ENCODE measurements at places on chromosomes 5 and 9.
A peak's percentile ranks its signal among the peaks of the same experiment; 100 is the strongest.

- DNase-seq, result no peak
These were observed 71.0 kb upstream of the IQGAP2 start for GRCh38 chr5:76332102-76332501.

DNA sequence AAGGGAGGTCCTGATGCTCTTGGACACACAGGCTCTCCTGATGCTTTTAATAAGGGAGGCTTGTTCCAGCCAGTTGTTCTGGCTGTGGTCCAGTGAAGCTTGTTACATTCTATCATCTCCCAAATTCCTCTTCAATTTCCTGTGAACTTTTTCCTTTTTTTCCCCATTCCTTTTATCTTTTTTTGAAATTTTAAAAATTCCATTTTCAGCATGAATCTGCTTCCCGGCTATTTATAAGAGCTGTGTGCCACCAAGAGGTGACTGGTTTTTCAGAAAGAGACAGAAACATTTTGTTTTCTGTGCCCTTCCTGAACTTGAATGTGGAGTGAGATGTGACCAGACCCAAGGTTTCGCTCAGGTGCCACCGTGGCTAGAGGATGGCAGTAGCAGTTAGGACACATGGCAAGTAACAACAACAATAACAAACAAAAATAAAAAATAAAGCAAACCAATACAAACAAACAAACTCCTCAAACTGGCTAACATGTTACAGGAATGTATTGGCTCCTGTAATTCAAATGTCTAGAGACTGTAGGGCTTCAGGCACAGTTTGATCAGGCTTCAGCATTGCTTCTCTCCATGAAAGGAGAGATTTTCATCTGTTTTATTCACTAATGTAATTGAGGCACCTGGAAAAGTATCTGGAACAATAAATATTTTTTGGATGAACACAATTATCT lies 121.1 kb downstream of the BOD1 start:
- no peak for DNase-seq

GRCh38 chr5:17118631-17119030 lies 98.8 kb upstream of the BASP1 start:
- DNase-seq, result peak; percentile 87

- DNase-seq, result no peak
These were observed 58.6 kb upstream of the LMNB1 start for GRCh38 chr5:126718236-126718868.

DNA sequence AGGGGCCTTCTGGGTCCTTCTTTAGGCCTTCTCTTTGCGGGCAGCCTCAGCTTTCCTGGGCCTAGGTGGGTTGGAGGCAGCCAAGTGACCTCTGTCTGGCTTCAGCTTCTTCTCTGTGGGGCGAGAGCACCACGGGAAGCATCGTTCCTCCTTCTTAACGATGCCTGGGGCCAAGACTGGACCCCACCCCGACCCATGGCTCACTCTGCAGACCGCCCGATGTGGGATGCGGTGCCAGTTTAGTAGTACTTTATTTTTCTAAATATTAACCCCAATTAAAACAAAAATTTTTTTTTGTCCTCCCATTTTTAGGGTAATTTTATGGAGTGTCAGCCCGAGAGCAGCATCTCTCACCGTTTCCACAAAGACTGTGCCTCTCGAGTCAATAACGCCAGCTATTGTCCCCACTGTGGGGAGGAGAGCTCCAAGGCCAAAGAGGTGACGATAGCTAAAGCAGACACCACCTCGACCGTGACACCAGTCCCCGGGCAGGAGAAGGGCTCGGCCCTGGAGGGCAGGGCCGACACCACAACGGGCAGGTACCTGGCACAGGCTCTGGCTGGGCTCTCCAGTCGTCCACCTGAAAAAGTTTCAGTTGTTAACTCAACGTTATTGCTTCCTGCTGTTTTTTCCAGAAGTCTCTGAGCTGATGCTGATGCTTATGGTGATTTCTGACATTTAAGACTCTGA lies 101.1 kb upstream of the CACNA1B start:
- DNase-seq, result no peak

- DNase-seq, result no peak
These were observed 131.1 kb upstream of the ACTBL2 start for GRCh38 chr5:57613741-57614140.

GRCh38 chr9:74942801-74943200 lies 9.9 kb downstream of the C9orf40 start:
- peak; percentile 30 for DNase-seq

DNA sequence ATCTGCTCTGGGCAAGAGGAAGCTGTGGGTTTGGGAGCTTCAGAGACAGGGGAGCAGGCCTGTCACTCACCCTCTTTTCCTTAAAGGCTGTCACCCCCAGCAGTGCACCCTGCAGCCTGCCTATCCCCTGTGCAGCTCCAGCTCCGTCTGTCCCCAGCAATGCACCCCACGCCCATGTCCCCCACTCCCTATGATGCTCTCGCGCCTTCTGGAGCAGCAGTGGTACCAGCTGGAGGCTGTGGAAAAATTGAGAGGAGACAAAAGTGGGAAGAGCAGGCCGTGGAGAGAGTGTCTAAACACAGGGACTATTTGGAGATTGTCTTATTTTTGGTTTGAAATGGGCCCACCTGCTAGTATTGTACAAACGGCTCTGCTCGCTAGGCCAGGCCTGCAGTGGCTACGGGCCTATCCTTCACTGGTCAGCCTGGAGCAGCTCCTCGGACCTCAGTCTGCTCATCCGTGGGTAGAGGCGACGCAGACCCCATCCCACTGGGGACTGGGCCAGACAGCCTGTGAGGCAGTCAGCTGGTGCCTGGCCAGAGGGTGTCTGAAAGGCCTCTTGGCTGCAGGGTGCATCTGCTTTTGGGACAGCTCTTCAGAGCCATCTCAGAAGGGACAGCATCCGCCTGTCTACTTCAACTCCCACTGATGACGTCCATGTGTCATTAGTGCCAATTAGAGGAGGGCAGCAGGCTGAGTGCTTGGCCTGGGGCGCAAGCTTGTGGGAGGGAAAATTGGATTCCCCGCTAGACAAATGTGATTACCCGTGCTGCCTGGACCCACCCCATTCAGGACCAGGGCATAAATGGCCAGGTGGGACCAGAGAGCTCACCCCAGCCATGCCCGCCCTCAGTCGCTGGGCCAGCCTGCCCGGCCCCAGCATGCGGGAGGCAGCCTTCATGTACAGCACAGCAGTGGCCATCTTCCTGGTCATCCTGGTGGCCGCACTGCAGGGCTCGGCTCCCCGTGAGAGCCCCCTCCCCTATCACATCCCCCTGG lies at the start of gene DBH:
TSS of gene DBH (plus strand) at position 831 of the 999 bp plus-strand sequence. CDS start at position 840, 9 bp downstream.
- no peak for DNase-seq

GRCh38 chr5:96721351-96721977 lies 59.3 kb downstream of the CAST start:
- DNase-seq, result peak; percentile 39

GRCh38 chr9:97307500-97308163 lies at the start of gene CCDC180:
CCDC180 (plus strand) TSS chr9:97307659; CDS start chr9:97308064, 405 bp downstream.
- DNase-seq, result no peak

- no peak for DNase-seq
These were observed 286.2 kb downstream of the MRPS30 start for GRCh38 chr5:45094876-45095440.

DNA sequence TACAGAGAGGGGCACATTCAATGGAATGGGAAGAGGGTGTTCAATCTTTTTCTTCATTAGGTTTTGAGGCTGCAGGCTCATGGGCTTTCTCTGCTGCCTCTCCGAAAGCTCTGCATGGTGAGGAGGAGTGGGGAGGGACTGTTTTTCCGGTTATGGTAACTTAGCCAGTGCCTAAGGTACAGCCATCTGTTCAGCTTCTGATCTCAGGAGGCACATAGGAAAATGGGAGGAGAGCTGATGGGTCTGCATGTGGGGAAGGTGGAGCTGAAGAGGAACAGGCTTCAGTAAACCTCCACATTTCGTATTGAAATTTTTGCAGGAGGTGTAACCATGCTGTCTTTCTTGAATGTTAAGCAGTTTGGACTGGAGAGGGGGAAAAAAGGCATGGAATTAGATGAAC lies 1020.4 kb upstream of the WWC1 start:
- no peak for DNase-seq

DNA sequence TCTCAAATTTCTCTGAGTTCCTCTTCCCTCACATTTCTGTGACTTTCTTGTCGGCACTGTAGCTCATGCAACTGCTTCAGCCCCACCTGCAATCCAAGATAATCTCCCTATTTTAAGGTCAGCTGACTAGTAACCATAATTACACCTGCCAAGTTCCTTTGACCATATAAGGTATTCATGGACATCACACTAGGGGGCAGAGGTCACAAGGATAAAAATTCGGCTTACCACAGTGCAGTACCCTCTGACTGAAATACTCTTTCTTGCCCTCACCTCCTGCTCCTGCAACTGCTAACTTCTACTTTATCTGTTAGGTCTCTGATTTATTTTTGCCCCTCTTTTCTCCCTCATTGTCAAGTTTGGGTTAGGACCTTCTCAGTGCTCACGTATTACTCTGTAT lies 144.2 kb downstream of the GDNF start:
- DNase-seq, result no peak

DNA sequence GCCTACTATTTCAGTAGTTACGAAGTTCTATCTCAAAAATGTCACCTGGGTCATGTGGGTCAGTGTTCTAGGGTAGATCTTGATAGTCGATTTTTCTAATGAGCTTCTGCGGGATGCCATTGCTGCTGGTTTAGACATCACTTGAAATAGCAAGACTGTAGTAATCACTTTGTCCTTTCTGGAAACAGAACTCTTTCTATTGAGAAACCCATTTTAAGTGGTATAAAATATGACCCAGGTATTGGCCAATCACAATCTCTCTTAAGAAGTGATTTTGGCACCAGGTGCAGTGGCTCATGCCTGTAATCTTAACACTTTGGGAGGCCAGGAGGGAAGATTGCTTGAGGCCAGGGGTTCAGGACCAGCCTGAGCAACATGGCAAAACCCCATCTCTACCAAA lies 17.6 kb downstream of the ARRDC3 start:
- DNase-seq, result no peak

- peak; percentile 83 for DNase-seq
These were observed 42.3 kb upstream of the MUSK start for GRCh38 chr9:110626101-110626829.

GRCh38 chr9:99977033-99977792 lies 70.8 kb downstream of the STX17 start:
- DNase-seq, result no peak

DNA sequence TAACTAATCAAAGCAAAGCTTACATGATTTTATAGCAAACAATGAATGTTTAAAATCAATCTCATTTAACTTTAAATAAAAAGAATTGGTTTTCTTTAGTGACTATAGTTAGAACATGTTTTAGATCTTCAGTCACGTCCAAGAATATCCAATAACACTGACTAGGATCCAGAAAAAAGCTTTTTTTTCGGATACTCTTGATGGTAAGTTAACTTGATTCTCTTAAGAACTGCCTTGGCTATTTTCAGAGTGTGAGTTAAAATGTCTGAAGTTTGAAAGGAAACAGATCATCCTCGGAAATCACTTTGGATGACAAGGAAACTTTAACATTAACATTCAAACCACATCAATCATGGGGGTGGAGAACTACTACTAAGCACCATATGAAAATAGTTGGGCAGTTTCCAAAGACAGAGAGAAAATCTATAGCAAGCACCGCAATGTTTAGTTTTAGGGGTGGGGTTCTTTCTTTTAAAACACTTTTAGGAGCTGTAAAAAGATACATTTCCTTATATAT lies 83.7 kb upstream of the SLC27A6 start:
- DNase-seq, result no peak

DNA sequence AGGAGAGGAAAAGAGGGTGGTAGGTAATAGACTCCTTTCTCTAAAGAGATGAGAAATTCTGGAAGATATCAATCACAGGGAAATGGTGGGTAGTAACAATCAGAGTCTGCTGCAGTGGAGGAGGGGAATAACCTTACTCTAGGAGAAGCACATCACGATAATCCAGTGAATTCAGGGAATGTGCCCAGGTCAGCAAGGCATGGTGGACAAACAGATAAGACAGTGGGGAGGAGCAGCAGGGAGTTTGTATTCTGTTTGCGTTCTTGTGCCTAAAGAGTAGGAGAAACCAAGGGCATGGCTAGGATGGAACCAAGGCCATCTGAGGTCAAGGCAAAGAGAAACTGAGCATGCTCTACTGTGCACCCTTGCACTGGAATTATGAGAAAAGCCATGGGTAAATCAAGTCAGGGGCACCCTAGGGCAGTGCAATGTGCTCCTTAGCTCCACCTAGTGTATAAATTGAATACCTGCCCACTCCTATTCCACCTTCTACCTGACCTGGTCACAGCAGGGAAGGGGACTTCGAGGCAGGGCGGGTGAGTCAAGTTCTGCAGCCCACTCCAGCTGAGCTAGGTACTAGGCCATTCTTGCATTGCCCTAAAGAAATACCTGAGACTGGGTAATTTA lies 31.6 kb downstream of the RETREG1 start:
- DNase-seq, result peak; percentile 24

- DNase-seq, result no peak
These were observed 34.0 kb downstream of the SOX30 start for GRCh38 chr5:157618191-157618765.

GRCh38 chr5:43233946-43234345 lies 41.9 kb downstream of the NIM1K start:
- no peak for DNase-seq

- no peak for DNase-seq
These were observed 478.3 kb upstream of the ADAMTS16 start for GRCh38 chr5:4661836-4662235.
